ENCODE measurements at places on chromosomes 6 and 20. TPM values are rescaled to one million over a fixed set of nuclear protein-coding genes. Genes with fewer than 3 reads are reported as not detected.

- DNase-seq: peak; percentile 15
- no peak overlapping the region for H3K4me3 ChIP-seq
- no peaks in the 10 kb centered on the region for H3K4me1 ChIP-seq
- no peak overlapping the region for H3K27ac ChIP-seq
Measured at GRCh38 chr20:38357653-38358207, 11.4 kb downstream of the LBP start.

DNA sequence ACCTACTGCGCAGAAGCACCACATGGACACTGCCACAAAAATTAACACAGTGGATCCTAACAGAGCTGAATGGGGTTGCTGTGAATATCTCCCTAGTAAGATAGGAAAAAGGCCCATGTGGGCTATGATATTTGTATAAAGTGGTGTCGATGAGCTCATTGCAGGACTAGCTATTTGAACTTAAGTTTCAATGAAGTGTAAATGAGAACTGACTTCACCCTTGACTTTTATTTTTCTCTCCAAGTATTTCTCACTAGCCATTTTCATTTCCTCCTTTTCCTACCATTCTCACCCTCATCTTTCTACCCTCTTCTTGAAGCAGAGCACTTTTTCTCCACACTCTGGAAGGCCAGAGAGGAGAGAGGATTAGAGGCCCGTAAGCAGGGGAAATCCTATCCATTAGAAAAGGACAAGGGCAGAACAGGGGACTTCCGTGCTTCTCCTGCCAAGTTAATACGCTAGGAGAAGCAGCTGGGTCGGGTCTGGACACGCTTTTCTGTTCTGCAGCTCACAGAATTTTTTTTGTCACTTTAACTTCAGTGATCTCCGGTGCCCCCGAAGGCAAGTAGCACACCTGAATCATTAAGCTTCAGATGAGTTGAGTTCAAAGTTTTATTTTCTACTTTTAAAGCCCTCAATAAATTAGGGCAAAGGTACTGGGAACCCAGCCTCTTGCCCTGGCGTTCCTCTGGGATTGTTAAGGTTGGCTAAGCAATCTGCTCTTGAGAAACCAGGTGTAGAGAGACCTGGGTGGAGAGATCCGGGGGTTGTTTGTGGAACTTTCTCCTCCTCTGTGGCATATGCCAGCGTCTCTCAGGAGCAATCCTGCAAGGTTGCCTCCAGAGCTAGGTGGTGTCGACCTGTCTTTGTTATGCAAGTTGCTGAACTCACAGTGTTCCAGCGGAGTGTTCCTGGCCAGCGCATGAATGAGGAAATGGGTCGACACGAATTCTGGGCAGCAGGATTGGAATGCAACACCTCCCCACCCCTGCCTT, 56.2 kb upstream of the ARID1B start:
- no peaks in the 10 kb centered on the region for H3K36me3 ChIP-seq
- peak; percentile 22 for DNase-seq
- no peaks in the 10 kb centered on the region for H3K27me3 ChIP-seq
- H3K4me3 ChIP-seq: no peak overlapping the region
- H3K4me1 ChIP-seq: peaks cover 22% of the 10 kb centered on the region

- no peak overlapping the region for H3K4me3 ChIP-seq
- no peak for DNase-seq
- no peak overlapping the region for H3K27ac ChIP-seq
- no peaks in the 10 kb centered on the region for H3K27me3 ChIP-seq
- H3K36me3 ChIP-seq: no peaks in the 10 kb centered on the region
Measured at GRCh38 chr6:167397712-167398111, 72.8 kb downstream of the TTLL2 start.

DNA sequence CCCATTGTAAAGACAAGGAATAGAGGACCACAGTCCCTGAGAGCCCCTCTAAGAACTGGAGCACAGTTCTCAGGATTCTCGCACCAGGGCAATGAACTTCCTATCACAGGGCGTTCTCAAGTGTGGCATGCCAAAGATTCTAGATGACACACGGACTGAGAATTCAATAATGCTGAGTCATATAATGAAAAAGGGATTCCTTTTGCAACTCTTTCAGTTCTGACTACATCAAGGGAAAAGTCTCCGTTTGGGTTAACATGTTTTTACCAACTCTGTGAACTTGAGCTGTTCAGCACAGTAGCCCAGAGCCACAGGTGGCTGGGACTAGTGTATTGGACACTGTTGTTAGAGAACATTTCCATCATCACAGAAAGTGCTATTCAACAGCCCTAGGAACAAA, 3.4 kb downstream of the MED20 start:
- peak overlapping the region; percentile 81 for H3K27ac ChIP-seq
- peak overlapping the region; percentile 25 for H3K4me3 ChIP-seq
- peak; percentile 95 for DNase-seq
- H3K36me3 ChIP-seq: peaks cover 12% of the 10 kb centered on the region
- peaks cover 31% of the 10 kb centered on the region for H3K4me1 ChIP-seq

GRCh38 chr20:61841966-61842365, 223.7 kb downstream of the TAF4 start:
- H3K4me1 ChIP-seq: no peaks in the 10 kb centered on the region
- no peak overlapping the region for H3K4me3 ChIP-seq
- H3K36me3 ChIP-seq: no peaks in the 10 kb centered on the region
- no peaks in the 10 kb centered on the region for H3K27me3 ChIP-seq
- DNase-seq: peak; percentile 27

DNA sequence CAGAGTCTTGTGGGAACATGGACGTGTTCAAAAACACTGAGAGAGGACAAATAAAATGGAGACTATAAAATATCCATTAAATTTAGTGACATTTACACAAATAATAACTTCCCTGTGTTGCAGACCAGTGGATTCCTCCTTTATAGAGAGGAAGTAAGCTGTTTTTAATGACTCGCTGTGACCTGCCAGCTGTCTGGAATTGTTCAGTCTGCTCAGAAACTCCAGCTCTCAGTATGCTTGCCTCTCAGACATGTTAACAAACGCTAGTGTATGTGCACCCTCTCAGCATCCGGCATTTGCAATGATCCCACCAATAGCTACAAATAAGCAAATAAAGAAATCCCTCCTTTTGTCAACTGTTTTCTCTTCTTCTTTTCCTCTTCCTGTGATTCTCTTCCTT, 158.0 kb upstream of the TCF21 start:
- H3K4me3 ChIP-seq: no peak overlapping the region
- H3K27me3 ChIP-seq: no peaks in the 10 kb centered on the region
- H3K4me1 ChIP-seq: no peaks in the 10 kb centered on the region
- no peaks in the 10 kb centered on the region for H3K36me3 ChIP-seq

SPDEF gene
- total RNA-seq: not detected

SLC35F1 gene
- not detected for total RNA-seq

Measured in GM23248 (cell line).